ENCODE measurements at places on chromosomes 2 and 18.

DNA sequence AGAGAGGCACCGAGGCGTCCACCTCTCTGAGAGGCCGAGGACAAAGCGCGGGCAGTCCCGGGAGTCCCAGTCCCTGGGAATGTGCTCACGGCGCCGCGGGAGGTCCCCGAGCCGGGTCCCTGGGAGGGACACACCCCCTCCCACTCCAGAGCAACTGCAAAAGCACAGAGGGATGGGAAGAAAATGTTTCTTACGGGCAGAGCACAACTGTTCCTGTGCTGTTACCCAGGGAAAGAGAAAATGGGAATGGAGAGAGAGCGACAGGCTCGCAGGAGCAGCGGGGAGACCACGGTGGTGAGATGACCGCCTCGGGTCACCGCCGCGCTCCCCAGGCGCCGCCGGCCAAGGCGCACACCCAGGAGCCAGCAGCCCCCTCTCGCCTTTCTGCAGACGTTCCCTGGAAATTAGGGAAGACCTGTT, 1.2 kb upstream of the BCL11A start:
- peak; percentile 57 for DNase-seq

GRCh38 chr2:109128048-109128615, 873 bp upstream of the SH3RF3 start:
- DNase-seq: peak; percentile 94

GRCh38 chr2:47205576-47206141, 50.6 kb upstream of the STPG4 start:
- no peak for DNase-seq

GRCh38 chr2:227623226-227623625, 5.9 kb downstream of the SCYGR4 start:
- no peak for DNase-seq

DNA sequence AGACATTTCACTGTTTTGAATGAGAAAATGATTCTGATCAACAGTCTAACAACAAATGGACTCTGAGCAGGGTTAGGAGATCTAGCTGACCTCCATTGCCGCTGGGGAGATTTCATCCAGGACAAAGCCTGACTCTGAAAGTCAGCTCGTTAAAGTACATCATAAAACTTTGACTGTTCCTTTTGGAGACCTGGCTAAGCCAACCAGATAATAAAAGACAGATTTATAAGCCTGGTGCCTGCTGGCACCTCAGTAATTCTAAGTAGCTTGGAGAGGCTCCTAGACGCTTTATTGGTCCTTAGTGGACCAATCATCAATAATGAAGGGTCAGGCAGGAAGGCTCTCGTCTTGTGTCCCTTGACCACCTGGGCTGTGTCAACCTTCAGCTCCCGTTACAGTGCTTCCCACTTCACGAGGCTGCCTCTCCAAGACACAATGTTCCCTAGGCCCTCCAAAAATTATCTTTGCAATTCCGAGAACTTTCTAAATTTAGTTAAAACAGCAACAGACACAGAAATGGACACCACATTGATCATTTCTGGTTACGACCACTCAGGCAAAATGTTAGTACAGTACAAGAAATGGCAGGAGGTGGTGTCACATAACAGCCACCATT, 47.9 kb upstream of the PMAIP1 start:
- DNase-seq: no peak

DNA sequence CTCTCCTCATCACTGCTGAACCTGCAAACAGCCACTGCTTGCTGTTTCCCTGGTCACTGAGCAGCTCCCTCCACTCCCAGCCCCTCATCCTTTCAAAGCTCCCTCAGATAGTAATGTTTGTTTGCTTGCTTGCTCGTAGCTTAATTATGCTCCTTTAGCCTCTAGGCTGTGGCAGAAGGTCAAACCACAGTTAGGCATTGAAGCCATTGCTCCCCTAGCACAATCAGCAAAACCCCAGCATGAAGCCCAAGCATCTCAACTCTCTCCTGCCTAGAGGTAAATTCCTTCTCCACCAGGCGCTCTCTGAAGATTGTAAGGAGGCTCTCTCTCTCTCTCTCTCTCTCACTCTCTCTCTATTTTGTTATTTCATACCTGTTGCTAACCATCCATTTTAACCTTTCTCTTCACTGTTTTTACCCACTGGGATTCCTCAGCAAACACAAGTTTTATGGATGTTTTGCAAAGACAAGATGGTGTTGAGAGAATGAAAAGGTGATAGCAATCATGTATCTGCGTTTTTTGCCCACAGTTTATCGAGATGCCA, 135.9 kb upstream of the HNRNPA3 start:
- no peak for DNase-seq

DNA sequence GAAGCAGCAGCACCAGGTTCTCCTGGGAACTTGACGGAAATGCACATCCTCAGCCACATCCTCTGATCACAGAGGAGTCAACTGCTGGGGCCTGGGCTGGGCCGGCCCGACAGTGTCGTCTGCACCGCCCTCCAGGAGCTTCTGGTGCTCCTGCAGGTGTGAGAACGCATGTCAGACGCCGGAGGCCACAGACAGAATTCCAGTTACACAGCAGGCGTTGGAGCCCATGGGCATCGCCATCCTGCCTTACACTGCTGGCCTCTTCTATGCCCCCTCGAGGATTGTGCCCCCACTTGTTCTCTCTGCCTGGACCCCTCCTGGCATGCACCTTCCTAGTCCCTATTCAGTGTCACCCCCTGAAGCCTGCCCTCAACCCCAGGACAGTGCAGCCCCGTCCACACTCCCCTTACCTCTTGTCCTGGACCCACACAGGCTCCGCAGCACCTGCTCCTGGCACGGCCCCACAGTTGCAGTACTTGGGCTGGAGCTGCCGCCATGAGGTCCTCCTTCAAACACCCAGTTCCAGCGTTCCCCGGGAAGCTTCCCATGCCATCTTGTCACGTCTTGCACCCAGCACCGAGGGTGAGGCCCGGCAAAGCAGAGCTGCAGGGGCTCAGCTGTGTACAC, 37.5 kb downstream of the ADI1 start:
- no peak for DNase-seq

- DNase-seq: no peak
Observed at GRCh38 chr2:228700638-228701037, 519.2 kb upstream of the SPHKAP start.

- DNase-seq: peak; percentile 94
Observed at GRCh38 chr2:28958689-28959088, 22.4 kb upstream of the TOGARAM2 start.

GRCh38 chr2:56537756-56538155, 354.0 kb downstream of the CCDC85A start:
- DNase-seq: no peak

DNA sequence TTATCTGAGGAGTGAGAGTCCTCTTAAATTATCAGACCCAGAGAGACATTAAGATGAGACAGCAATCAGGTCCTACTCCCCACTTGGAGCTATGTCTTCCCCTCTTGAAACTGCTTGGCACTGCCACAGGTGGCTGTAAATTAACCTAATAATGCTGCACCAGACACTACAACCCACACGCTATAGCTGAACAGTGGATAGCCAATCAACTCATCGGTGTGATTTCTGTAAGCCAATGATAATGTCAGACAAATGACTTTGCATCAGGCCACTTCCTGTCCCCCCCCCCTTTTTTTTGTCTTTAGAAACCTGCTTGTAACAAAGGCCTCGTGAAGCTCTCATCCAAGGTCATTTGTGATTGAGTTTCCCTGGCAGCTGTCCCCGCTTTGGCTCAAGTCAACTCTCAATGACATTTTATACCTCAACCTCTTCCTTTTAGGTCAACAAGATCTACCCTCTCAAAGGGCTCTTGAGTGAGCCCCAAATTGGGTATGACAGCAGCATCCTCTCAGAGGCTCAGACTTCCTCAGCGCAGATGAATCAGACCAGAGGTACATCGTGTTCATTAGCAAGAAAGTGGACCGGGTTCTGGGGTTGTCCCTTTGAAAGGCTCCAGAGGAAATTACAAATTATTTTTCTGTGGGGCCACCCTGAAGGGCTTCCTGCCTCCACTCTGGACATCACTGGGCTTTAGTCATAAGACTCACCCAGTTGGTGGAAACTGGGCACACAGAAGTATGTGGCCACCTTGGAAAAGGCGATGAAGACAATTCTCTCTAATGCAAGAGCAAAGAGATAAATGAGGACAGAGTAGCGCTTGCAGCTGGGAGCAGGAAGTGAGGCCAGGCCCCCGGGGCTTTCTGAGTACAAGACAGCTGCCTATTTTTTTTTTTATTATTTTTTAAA, 73.6 kb downstream of the COPS8 start:
- DNase-seq: no peak

DNA sequence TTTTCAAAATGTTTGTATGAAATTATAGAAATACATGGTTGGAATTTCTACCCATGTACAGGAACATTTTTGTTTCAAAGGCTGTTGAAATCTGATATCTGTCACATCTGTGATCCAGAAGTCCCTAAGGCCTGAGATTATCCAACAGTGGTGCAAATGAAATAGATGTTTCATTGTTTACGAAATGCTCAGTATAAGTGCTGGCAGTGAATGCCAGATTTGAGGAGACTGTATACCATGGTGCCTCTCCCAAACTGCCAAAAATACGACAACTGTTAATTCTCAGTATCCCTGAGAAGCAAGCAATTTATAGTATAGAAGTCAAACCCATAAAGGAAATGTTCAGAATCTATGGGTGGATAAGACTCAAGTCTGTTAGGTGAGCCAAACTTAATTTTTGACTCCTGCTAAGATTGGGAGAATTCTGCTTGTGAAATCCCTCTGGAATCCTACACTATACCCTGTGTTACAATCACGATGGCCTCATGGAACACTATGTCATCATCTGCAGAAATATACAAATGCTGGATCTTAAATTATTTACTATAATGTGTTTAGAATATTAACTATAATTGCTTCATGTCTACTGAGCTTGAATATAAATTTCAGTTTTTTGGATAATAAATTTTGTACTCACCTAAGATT, 71.2 kb upstream of the DOCK10 start:
- DNase-seq: peak; percentile 7

DNA sequence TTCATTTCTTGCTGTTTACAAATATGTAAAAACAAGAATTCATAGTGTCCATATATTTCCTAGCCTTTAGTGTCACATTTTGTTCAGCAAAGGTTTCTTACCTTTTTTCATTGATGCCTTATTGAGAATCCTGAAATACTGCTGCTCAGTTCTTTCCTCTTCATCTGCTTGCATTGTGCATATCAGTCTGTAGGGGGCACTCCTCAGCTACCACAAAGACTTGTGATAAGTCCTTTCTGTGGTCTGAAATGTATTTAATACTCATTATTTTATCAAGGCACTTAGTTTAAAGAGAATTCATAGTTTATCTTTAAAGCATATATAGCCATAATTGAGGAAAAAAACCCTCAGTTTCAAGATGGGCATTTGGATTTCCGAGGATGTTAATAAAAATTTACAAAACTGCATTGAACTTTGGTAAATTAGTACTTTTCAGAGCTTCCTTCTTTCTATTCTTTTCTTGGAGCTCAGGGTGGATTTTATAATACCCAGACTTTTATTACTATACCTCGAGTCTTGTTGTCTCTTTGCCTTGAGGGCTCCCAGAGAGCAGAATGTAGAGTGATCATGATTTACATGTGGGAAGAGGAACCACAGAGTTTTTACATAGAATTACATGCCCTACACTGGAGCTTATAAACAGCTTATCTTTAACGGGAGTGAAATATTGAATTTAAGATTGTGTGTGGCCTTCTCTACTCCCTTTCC, 570.1 kb downstream of the PLCL1 start:
- DNase-seq: peak; percentile 82

GRCh38 chr2:112010751-112011150, 44.3 kb upstream of the TMEM87B start:
- no peak for DNase-seq

- DNase-seq: no peak
Observed at GRCh38 chr18:59881728-59882656, 17.8 kb upstream of the PMAIP1 start.

DNA sequence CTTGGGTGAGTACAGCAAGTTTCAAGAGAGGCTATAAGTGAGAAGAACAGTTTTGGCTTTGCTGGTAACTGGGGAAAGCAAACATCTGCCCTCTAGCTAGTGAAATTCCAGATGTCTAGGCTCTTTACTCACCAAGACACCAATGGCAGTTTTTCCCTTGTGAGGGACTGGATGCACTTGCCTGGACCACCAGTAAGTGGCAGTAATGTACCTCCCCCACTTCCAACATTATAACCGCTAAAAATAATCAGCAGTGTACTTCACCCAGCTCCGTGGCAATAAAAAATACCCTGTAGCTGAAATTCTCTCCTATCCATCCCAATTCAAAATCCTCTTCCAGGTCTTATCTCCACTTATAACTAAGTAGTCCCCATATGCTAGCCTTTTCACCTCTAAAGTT, 383.9 kb downstream of the ARHGAP15 start:
- DNase-seq: peak; percentile 27

DNA sequence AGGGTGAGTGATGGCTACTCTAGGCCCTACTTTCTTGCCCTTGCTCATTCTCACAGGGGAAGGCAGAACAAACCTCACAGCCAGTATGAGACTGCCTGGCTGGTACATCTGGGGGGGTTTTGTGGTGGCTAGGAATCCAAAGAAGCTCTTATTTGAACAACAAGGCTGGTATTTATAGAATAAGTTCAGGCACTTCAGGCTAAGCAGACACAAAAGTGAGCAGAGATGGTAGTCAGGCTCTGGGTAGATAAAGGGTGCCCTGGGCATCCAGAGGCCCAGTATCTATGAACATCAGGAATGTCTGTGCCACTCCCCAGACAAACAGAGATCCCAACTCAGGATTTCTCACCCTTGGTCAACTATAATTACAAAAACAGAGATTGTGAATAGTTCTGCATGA, 57.2 kb upstream of the RTN4 start:
- DNase-seq: no peak

- no peak for DNase-seq
Observed at GRCh38 chr2:214377286-214377624, 33.6 kb upstream of the VWC2L start.

GRCh38 chr18:54607213-54608027, 16.4 kb downstream of the DYNAP start:
- DNase-seq: no peak

- no peak for DNase-seq
Observed at GRCh38 chr2:241031436-241032165, 33.2 kb downstream of the SNED1 start.

GRCh38 chr2:220458051-220458450, 830.6 kb downstream of the SLC4A3 start:
- no peak for DNase-seq

DNA sequence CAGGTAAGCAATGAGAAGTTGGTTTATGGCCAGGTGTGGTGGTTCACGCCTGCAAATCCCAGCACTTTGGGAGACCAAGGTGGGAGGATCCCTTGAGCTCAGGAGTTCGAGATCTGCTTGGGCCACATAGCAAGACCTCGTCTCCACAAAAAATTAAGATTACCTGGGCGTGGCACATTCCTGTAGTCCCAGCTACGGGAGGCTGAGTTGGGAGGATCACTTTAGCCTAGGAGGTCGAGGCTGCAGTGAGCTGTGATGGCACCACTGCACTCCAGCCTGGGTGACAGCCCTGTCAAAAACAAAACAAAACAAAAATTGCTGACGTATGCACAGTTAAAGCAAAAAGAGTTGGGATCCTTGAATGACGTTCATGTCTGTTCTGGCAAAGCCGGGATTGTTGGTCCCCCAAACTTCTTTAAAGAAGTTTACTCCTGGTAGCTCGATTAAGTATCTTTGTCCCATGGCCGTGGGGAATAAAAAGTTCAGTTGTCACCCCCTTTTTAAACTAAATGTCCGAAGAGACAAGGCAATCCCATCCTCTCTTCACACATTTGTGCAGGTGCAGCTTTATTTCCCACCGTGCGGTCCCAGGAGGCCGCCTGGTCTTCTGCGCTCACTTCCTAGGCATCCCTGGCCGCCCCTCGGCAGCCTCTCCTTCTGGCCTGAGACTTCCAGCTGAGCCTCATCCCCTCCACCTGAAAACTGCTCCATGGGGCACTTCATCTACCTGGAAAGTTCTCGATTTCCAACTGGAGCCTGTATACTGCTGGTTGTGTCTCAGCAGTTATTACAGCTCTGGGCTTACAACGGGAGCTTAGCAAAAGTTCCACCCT, 762 bp upstream of the SPOPL start:
- DNase-seq: no peak

Measured in brain (organoid and tissue), 16 donors.